ENCODE measurements at places on chromosomes 6 and 20.
A peak's percentile ranks its signal among the peaks of the same experiment; 100 is the strongest.

GRCh38 chr6:132797951-132798868, at the start of gene SLC18B1:
Gene SLC18B1, minus strand, starts transcription at chr6:132798637. Its CDS starts 181 bp downstream, at chr6:132798456.
- DNase-seq = peak; percentile 73

- no peak for DNase-seq
Measured at GRCh38 chr20:40812415-40812925, 123.4 kb upstream of the MAFB start.

GRCh38 chr6:141265756-141266623, 866.7 kb upstream of the GJE1 start:
- no peak for DNase-seq

GRCh38 chr6:37298958-37299357, 41.0 kb upstream of the TMEM217 start:
- no peak for DNase-seq

DNA sequence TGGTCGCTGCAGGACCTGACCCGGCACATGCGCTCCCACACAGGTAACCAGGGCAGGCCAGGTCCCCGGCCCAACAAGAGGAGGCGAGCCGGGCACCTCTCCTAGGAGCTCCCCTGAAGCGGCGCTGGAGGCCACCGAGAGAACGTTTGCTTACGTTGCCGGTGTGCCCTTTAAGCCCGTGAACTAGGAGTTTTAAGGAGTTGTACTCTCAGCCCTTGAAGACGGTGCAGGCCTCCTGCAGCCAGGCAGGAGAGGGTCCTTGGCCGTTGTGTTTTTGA, 65.9 kb downstream of the SSR1 start:
- no peak for DNase-seq

DNA sequence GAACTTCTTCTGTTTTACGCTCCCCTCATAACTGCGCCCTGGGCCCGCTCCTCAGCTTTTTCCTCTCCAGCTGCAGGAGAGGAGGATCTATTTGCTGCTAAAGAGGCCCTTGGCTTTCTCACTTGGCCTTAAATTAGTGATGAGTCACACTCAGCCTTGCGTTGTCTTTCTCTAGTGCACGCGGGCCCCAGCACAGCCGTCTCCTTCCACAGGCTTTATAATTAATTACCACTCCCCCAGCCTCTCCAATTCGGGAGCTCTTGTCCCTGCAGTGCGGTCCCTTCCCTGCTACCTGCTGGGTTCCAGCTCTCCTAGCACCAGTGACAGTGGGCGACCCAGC, 25.2 kb downstream of the PACSIN1 start:
- peak; percentile 33 for DNase-seq

DNA sequence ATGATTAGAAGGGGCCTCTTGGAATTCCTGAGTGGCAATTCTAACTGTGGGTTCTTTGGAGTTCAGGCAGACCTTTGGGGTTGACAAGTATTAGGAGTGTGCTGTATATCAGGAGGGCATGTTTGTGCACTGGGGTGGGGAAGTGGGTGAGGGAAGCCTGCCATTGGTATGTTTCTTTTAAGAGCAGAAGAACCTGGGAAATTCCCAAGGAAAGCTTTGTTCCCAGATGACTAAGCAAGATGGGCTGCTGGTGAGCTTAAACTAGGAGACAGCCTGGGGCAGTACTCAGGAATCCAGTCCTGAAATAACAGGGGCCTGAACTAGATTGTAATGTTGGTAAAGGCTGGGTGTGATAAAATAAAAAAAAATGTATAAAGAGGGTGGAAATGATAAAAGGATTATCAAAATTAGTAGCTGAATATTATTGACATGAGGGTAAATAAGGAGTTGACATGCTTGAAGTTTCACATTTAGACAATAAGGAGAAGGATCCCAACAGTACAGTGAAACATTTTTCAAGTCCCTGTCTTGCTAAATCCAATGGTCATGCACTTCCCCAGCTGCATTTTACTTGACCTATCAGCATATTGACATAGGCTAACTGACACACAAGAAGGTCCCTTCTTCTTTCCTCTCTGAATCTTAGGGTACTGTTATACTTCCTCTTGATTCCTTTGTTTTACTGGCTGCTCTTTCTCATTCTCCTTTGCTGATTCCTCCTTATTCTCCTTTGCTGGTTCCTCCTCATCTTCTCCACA, 18.4 kb upstream of the IFNGR1 start:
- DNase-seq = no peak

GRCh38 chr6:159687341-159687740, 5.7 kb downstream of the SOD2 start:
- no peak for DNase-seq

GRCh38 chr20:47496118-47496517, 5.6 kb upstream of the NCOA3 start:
- DNase-seq = no peak

DNA sequence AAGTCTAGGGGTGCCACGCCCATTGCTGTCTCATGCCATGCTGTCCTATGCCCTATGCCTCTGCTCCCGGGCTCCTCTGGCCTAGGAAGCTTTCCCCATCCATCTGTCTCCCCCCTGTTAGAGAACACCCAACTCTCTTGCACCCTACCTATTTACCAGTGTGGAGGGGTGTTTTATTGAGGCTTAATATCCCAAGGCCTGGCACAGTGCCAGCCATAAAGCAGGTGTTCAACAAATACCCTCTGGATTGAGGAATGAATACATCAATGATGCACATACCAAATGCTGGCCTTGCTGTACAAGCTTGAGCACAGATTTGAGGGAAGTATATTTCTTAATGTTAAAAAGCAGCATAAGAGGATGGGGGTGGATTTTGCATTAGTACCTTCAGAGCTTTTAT, 38.3 kb downstream of the METTL24 start:
- no peak for DNase-seq

- DNase-seq = no peak
Measured at GRCh38 chr20:35883336-35883777, 70.9 kb downstream of the SCAND1 start.

- peak; percentile 17 for DNase-seq
Measured at GRCh38 chr20:44597930-44598329, 15.6 kb downstream of the PKIG start.

DNA sequence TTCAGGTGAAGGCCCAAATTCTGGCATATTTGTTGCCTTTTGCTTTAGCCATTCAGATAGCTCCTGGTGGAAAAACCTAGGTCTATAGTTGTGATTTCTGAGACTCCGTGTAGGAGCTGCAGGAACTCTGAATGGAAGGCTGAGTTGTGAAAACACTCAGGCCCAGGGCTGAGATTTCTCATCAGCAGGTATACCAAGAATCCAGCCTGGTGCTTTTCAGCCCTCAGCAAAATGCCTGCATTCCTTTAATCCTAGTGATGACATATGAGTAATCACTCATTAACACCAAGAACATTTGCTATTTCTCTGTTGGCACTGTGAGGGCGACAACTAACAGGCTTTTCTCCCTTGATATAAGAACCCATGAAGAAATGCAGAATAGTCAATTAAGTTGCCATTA, 546.1 kb upstream of the MAN1A1 start:
- no peak for DNase-seq

- DNase-seq = no peak
Measured at GRCh38 chr6:105981002-105981887, 104.9 kb upstream of the PRDM1 start.

- no peak for DNase-seq
Measured at GRCh38 chr6:102438171-102438570, 1044.7 kb downstream of the GRIK2 start.

GRCh38 chr20:36666181-36666740, 20.3 kb upstream of the SLA2 start:
- DNase-seq = no peak

DNA sequence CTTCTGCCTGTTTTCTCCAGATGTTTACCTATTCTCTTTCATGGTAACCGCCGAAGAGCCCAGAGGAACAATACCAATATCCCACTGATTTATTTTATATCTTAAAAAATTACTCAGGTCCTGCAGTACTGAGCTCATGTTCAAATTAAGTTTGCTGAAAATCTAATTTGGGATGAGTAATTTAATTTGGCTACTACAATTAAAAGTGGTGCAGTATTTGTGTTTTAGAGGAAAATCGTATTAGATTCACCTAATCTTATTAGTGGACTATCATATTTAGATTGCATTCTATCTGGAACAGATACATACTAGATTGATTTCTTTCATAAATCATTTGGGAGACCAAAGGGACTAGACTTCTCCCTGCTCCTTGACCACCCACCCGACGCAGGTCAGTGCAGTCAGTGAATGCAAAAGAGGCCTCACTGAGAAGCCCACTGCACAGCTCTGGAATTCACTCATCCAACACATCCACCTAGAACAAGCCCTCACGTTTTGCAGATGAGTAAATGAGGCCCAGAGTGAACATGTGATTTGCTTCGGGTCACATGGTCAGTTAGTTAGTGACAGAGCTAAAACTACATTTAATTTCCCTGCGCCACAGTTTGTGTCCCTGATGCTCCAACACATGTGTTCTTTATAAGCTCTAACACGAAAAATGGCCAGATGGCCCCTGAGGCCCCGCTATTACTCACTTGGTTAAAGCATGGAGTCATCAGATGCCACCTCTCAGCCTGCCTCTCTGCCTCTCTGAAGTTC, 101.8 kb downstream of the TRERF1 start:
- no peak for DNase-seq

- no peak for DNase-seq
Measured at GRCh38 chr6:127776320-127776719, 124.5 kb downstream of the THEMIS start.

- no peak for DNase-seq
Measured at GRCh38 chr6:6832439-6832838, 243.9 kb downstream of the LY86 start.

GRCh38 chr6:132648356-132648755, 10.6 kb downstream of the TAAR1 start:
- no peak for DNase-seq

DNA sequence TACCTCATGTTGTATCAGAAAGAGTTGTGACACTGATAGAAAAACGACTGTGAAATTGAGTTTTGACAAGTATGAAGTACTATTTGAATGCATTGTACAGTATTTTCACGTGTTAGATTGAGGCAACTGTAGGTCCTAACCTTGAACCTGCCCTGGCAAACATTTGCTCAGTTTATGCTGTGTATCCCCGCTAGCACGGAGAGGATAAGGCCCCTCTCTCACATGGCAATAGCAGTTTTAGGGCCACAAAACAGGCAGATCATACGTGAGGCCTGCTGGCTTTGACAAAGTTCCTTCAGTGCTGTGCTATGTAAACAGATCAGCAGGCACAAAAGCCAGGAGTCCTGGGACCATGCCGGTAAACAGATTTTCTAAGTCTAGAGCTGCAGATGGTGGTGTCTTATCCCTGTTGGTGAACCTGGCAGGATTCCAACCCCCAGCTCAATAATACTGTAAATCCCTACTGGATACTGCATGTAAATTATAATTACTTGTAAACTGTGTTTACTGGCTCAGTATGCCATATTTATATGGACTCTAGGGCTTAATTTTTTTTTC, 23.8 kb upstream of the FAM217A start:
- DNase-seq = no peak

- no peak for DNase-seq
Measured at GRCh38 chr6:5125152-5126006, 40.2 kb downstream of the PPP1R3G start.

GRCh38 chr6:113596387-113597230, 260.5 kb upstream of the MARCKS start:
- no peak for DNase-seq

DNA sequence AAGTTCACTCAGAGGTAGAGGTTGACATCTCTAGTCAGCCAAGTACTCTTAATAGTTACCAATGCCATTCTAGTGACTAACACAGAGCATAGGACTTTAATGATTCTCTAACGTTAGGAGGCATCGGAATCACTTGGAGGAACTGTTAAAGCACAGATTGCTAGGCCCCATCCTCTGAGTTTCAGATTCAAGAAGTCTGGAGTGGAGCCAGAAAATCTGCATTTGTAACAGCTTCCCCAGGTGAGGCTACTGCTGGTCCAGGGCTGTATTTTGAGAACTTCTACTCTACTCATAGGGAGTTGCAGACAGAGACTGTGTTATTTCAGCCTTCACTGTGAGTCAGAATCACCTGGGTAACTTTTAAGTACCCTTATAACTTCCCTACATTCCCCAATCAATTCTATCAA, 5.7 kb downstream of the LMBRD1 start:
- no peak for DNase-seq

GRCh38 chr6:11542863-11543262, 5.3 kb downstream of the TMEM170B start:
- DNase-seq = no peak

- no peak for DNase-seq
Measured at GRCh38 chr6:3956054-3956453, 106.9 kb downstream of the FAM50B start.

- DNase-seq = no peak
Measured at GRCh38 chr6:37082390-37083130, 77.1 kb downstream of the FGD2 start.

DNA sequence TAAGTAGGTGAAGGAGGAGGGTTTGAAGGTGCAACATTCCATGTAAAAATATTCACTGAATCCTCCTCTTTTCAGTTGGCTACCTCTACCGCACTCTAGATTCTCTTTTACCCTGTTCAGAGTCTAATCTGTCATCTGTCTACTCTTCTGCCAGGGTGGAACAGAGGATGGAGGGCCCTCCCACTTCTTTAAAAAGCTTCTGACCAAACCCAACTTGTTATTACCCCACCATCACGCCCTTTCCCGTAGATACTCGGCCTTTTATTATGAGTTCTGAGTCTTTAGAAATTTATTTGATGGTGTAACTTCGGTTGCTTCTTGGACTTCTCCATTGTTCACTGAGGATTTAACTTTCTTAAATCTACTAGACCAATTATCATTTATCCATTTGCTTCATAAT, 11.7 kb downstream of the STX11 start:
- no peak for DNase-seq

DNA sequence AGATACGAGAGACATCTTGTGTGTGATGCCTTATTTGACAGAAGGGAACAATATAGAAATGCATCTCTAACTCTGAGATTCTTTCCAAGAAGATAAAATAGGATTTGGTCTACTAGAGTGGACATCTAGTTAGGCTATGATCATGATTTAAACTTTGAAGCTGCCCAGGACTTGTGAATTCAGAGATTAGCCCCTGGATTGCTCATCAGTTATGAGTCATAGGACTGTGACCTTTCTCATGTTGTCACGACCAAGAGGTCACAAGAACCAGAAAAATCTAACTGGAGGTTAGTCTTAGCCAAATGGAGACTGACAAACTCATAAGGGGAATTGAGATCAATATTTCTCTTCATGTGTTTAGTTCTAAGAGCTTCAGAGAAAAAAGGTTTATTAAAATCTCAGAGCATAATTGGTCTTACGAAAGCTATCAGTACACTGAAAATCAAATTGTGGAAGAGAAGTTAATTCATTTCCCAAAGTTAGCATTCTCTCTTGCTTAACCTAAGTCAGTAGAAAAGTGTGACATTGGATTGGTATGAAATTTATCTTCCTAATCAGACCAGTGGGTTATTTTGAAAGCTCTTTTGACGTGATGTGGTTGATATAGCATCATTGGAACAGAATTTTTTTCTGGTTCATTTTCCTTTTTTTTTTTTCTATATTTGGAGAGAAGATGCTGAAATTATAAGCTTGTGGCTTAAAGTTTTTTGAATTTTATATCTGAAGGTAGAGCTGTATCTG, 245.7 kb downstream of the RNF144B start:
- DNase-seq = no peak

All from gastrocnemius medialis (tissue), 4 donors.